ENCODE measurements at places on chromosomes 7 and 10.

- peak; percentile 61 for DNase-seq
These were observed 131.3 kb downstream of the PLPP4 start for GRCh38 chr10:120588311-120588710.

GRCh38 chr7:106597751-106598546 lies 63.0 kb downstream of the CCDC71L start:
- no peak for DNase-seq

GRCh38 chr7:159145490-159145855 lies 806 bp upstream of the VIPR2 start:
- DNase-seq, result no peak

- DNase-seq, result no peak
These were observed 229.7 kb upstream of the KCND2 start for GRCh38 chr7:120043250-120043649.

- peak; percentile 81 for DNase-seq
These were observed 106.8 kb downstream of the ANK3 start for GRCh38 chr10:60282771-60283353.

DNA sequence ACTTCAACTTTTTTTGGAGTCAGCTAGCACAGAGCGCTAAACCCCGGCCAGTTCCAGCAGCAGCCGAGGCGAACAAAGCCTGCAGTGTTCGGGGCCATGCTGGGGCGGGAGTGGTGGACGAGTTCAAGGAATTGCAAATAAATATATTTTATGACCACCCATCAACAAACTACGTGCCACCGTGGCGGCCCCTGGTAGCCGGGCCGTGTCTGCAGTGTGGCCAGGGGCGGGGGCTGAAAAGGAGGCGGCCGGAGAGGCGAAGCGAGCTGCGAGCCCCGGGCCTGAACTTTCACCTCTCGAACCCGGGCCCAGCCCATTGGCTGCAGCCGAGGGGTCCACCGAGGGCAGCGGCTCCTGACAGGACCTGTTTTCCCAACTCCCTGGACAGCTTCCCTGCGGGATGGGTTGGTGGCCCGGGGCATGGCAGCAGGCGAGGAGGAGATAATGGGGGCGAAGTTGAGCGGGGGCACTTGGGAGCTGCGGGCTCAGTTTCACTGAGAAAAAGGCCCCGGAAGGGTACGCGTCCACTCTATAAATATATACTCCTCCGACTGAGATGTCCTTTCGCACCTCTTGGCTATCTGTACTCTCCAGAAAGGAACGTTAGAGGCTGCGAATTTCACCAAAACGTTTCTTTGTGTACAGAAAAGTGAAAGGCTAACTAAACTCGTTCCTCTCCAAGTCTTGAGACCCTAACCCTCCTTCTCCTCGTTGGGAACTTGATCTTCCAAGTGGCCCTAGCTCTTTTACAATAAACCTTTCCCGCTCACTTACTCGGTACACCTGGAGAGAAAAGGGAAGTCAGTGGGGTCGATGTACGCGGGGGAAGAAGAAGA lies 164.6 kb upstream of the PPP1R3A start:
- DNase-seq, result no peak

DNA sequence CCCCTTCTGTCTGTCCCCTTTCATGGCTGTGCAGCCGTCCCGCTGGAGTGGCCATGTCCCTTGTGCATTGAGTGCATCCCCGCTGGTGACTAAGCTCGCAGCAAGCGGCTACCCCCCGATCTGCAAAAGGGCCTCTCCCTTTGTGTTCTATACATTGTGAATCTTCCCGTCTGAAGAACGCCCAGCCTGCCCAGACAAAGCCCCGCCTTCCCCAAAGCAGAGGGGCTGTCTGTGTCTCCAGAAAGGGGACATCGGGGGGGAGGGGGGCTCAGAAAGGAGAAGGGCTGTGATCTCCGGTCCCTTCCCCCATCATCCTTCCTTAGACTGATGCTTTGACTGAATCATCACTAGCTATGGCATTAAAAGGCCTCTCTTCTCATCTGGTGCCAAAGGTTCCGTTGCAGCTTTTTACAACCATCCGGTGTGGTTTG lies 11.9 kb downstream of the NPTX2 start:
- DNase-seq, result peak; percentile 24

DNA sequence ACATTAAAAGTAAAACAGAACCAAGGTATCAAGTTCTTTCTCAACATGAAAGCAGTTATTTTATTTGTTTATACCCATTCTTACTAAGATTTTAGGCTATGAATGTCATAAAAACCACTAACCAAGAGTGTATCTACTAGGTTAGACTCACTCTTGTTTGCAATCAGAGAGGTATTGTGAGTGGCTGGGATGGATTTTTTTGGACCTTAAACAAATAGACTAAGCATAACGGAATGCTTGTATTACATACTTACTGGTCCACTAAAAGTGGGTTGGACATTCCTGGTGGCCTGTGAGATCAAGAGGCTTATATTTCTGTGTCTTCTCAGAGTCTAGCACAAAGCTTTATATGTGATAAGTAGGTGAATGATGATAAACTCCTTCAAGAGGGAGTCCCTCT lies 32.6 kb upstream of the CBLL1 start:
- DNase-seq, result peak; percentile 74

DNA sequence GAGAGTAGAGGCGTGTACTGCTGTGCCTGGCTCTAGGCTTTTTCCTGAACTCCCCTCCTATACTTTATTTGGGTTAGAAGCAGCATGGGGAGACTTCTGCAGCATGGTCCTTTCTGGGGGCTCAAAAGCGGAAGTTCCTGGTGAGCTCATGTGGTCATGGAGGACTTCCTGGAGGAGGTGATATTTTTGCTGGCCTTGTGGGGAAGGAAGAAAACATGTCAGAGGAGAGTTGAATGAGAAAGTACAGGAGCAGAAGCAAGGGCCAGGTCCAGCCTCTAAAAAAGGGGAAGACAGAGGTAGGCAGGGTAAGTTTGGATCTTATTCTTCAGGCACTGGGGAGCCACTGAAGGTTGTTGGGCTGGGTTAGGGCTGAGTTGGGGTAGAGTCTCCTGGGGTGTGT lies 45.5 kb downstream of the CASTOR2 start:
- DNase-seq, result no peak

GRCh38 chr10:72080042-72080975 lies 8.0 kb downstream of the SPOCK2 start:
- DNase-seq, result no peak

- peak; percentile 95 for DNase-seq
These were observed 8.5 kb downstream of the C10orf90 start for GRCh38 chr10:126661841-126662515.

DNA sequence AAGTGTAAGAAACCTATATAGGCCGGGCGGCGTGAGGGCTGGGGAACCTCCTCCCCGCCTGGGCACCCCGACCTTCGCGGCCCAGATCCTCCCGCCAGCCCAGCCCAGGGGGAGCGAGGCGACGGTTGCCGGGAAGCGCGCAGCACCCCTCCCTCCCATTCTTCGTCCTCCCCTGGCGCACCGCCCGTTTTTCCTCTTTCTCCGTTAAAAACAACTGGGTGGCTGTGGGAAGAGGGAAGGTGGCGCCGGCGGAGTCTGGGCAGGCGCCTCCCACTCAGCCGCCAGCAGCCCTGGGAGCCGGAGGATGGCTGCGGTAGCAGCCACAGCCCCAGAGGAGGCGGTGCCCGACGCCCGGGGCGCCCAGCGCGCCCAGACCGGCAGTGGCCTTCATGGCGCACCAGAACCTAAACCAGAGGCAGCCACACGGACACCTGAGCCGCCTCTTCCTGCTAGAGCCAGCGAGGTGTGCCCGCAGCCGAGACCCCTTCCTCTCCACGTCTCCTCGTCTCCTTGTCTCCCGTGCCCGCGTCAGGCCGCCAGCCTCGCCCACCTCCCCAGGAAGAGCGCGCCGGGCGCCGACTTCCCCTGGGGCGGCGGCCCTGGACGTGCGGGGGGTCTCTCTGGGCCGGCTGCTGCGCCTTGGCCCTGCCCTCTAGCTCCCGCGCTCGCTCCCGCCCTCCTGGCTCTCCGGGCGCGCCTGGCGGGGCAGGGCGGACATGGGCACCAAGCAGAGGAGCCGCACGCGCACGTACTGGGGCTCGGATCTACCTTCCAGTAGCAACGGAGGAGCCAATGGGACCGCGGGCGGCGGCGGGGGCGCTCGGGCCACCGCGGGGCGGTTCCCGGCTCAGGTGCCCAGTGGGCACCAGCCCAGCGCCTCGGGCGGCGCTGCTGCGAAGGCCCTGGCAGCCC lies 32.8 kb upstream of the SFTPD start:
- peak; percentile 57 for DNase-seq

- no peak for DNase-seq
These were observed 102.9 kb upstream of the CCDC6 start for GRCh38 chr10:60009276-60009675.

DNA sequence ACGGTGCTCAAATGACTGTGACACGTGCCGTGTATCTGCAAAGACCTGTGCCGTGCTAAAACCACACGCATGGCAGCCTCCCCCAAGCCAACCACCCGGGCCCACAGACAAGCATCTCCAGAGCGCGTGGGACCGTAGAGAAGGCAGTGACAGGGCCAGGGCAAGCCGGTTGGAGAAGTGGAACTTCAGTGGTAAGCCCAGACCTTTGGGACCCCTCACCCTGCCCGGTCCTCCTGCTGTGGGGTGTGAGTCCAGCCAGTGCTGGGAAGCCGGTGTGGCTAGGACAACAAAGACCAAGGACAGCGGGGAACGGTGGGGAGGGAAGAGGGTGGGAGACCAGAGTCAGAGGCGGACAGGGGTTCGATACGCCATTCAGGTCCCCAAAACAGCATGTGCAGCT lies 476.2 kb downstream of the DNAJB6 start:
- no peak for DNase-seq

- DNase-seq, result peak; percentile 49
These were observed 15.4 kb downstream of the YWHAG start for GRCh38 chr7:76343294-76343930.

DNA sequence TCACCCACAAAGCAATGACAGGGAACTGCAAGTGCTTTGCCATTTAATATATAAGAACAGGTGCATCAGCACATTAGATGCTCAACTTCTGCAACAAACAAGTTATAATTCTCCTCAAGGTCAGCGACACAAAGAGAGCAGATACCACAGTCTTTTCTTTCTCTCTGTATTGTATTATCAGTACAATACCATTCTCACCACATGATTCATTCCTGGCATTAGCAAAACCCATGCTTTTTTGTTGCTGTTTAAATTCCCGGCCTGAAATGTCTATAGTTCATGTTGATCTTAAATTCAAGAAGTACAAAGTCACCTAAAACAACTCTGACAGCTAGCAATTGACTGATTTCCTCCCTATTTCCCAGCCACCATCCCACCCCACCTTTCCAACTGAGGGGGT lies 111.8 kb upstream of the FEZF1 start:
- DNase-seq, result no peak

- no peak for DNase-seq
These were observed 174.4 kb upstream of the KIAA1217 start for GRCh38 chr10:24034571-24034970.

- DNase-seq, result peak; percentile 14
These were observed 5.6 kb downstream of the ABI1 start for GRCh38 chr10:26855186-26855585.

GRCh38 chr7:41706228-41706930 lies 3.5 kb upstream of the INHBA start:
- DNase-seq, result no peak

DNA sequence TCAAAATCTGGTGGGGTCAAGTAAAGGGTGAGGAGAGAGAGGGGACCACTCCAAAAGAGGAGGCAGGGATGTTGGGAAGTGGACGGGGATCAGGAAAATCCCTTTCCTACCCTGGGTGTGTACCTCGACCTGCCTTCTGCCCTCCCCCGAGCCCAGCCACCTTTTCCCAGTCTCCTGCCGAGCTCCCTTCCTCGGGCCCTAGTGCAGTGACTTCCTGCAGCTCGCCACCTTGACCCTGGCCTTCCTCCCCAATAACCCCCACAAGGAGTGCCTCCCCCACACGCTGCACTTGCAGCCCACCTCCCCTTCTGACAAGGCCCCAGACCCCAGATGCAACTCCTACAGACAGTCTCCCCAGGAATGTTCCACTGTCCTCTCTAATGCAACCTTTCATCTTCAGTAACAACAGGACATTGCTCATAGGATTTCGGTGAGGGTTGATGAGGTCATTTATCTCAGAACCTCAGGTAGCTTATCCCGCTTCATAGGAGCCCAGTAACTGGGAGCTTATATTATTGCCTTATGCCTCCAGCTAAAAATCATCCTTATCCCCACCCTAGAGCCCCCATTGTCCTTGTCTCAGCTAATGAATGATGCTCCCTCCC lies 90.1 kb downstream of the MKI67 start:
- no peak for DNase-seq

GRCh38 chr10:80870282-80870681 lies 332.6 kb downstream of the SH2D4B start:
- no peak for DNase-seq

DNA sequence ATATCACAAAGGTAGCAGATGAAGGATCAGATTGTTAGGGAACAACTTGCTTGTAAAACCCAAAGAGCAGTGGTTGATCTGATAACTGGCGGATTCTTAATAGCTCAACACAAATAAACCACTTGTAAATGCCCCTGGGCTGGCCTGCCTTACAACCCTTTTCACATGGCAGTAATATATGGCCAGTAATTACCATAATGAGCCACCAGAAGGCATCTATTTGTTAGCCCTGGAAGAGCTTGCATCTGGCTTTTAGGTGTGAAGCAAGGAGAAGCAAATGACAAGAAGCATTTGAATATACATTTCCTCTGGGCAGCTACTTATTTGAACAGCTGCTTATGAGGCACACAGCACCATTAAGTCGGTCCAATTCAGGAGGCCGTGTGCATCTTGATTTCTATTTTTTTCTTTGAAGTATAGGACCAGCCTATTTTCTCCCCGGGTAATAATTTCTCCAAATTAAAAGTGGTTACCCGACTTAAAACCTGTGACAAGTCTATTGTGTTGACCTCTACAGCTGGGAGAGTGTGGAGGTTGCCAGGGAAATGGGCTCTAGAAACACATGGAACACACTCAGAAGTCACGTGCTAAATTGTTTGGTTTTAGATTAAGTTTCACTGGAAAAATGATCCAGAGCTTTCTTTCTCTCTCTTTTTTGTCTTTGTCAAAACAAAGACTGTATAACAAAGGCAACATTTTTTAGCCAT lies 113.4 kb downstream of the SEM1 start:
- peak; percentile 34 for DNase-seq

DNA sequence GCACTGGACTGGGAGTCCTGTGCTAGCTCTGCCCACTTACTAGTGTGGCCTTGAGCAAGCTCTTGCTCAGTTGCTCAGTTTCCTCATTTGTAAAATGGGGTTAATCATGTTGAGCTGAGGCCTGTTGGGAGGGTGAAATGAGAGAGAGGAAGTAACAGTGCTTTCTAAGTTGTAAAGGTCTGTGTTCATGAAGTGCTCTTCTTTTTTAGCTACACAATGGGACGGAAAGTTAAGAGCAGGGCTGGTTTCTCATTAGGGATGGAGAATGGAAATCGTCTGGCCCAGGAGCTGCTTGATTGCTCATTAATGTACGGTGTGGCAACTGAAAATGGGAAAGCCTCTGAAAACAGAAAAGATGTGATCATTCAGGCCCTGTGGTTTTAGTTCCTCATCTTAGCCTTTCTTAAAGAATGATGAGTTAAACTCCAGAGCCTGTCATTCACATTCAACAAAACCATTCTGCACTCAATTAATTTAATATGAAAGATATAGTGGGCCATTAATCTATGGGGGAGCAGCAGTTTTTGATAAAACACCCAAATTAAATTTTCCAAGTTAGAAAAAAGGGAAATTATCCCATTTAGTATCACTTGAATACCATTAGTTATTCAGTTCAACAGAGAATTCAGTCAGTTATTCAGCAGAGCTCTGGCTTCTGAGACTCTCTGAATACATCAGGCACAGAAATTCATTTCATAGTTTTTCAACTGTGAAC lies 60.5 kb downstream of the SH2D4B start:
- no peak for DNase-seq
